ENCODE measurements at places on chromosomes 5 and 9.
A peak's percentile ranks its signal among the peaks of the same experiment; 100 is the strongest.

GRCh38 chr9:126763130-126763764, 41.6 kb upstream of the ZBTB43 start:
- no peak for DNase-seq

GRCh38 chr5:151745071-151745705, 13.2 kb downstream of the ATOX1 start:
- DNase-seq: peak; percentile 11

- DNase-seq: no peak
Measured at GRCh38 chr5:140338336-140338735, 8.1 kb downstream of the HBEGF start.

- no peak for DNase-seq
Measured at GRCh38 chr5:178330791-178331404, 98.3 kb upstream of the PHYKPL start.

DNA sequence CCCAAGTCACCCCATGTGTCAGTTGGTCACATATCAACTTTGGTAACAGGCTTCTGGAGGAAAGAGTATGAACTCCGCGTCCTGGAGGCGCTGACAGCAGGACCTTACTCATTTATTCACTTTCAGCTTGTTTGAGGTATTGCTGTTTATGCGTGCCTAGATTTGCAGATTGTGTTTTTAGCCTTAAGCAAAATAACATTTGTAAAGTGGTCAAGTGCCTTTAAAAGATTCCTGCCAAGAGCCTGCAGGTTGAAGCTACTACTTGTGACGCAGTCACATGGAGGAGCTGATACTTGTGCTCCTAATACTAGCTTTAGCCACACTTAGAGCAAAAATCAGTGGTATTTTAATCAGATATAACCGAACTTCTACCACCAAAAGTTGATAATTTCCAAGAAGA, 351.3 kb downstream of the ADGRV1 start:
- no peak for DNase-seq

GRCh38 chr5:17317473-17317872, 100.0 kb downstream of the BASP1 start:
- no peak for DNase-seq

GRCh38 chr9:88800329-88800682, 191.0 kb upstream of the S1PR3 start:
- DNase-seq: no peak

DNA sequence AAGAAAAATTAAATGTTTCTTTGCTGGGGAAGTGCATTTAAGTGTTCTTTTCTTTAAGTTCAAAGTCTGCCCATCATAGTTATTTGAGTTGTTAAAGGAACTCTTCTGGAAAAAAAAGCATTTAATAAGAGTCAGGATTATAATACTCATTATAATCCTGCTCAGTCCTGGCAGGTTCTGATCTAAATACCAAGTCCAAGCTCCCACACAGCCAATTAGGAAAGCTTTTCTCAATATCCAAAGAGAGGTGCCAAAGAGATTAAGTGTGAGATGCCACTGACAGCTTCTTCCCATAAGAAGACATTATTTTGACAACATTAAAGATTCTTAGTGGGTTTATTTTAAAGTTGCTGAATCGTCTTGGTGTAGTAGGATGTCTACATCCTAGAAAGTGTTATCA, 235.2 kb upstream of the DAB2 start:
- DNase-seq: no peak

GRCh38 chr9:135500071-135500524, 384 bp upstream of the MRPS2 start:
- DNase-seq: no peak

- DNase-seq: no peak
Measured at GRCh38 chr5:87340716-87341115, 72.0 kb downstream of the CCNH start.

Measured in activated T-cell treated with anti-CD3 and anti-CD28 coated beads for 24 hours (primary cell).